C1 segment of cervical spinal cord (tissue), 14 donors: ENCODE measurements at places on chromosomes 3 and 15.

- no peak for DNase-seq
These were observed 54.6 kb upstream of the PIAS1 start for GRCh38 chr15:67999320-68000100.

- no peak for DNase-seq
These were observed 585.9 kb downstream of the UNC13C start for GRCh38 chr15:54564166-54564565.

DNA sequence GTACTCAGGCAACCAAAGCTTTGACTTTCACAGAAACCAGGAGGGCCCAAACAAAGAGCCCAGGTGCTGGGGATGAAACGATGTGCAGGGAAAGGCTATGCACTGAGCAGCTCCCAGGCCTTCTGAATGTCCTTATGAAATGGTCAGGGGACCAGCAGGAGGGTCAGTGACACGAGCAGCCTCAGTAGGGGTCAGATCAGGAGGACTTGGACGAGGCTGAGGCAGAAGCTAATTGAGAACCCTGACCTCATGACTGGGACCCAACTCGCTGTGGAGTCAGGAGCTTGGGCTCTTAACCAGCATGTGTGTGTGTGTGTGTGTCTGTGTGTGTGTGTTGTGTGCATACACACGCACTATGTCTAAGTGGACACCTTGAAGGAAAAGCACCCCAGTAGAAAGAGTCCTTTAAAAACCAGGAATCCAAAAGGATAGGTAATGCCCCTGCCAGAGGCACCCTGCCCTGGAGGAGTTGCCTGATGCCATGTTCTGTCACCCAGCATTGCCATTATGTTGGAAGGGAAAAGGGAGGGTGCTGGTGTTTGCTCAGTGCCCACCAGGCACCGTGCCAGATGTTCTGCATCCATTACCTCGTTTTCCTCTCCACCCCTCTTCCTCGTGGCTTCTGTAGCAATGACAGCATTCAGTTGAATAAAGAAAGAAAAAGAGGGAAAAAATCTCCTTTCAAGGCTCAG lies 50.9 kb downstream of the CORO2B start:
- no peak for DNase-seq

- DNase-seq: no peak
These were observed 199.7 kb downstream of the UACA start for GRCh38 chr15:70563561-70564095.

GRCh38 chr3:179973931-179974361 lies 62.8 kb downstream of the PEX5L start:
- no peak for DNase-seq

DNA sequence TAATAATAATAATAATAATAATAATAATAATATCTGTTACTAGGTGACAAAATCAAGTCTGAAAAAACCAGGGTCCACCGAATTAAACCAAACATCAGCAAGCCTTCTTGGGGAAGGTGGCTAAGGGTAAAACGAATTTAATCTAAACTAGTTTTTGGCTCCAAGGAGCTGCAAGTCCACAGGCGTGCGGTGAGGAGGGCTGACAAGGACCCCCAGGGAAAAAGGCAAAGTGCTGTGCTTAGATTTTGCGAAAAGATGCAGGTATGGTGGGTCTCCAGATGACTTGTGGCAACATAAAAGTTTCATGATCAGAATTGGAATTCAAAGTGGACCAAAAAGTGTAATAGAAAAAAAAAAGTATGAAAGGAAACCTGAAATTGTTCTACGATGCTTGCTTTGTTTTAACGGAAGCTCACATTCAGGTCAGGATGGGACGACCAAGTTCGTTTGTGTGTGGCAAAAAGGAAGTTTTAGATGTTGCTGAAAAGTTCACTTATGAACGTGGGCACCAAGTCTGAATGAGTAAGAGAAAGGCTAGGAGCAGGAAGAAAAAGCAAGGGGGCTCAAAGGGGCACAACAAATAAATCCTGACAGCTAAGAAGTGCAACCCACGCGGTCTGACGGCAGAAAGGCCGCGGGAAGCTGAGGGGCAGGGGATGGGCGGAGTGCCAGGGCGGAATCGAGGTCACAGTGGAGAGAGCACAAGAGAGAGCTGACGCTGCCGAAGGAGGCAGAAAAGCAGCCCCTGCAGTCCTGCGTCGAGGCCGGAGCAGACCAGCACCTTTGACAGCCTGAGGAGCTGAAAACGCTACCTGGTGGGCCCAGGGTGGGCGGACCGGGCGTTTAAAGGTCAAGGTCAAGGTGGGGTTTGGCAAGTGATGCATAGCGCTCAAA lies 1.1 kb downstream of the WDR82 start:
- peak; percentile 58 for DNase-seq

- DNase-seq: no peak
These were observed 59.2 kb downstream of the USP50 start for GRCh38 chr15:50487287-50487686.

DNA sequence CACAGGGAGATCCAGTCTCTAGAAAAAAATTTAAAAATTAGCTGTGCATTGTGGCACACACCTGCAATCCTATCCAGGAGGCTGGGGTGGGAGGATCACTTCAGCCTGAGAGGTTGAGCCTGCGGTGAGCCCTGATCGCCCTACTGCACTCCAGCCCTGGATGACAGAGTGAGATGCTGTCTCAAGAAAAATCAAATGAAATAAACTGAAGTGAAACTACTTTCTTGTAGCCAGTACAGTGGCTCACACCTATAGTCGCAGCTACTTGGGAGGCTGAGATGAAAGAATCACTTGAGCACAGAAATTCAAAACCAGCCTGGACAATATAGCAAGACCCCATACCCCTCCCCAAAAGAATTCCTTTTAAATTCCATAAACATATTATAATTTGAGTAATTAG lies 35.4 kb downstream of the SMARCC1 start:
- DNase-seq: no peak

DNA sequence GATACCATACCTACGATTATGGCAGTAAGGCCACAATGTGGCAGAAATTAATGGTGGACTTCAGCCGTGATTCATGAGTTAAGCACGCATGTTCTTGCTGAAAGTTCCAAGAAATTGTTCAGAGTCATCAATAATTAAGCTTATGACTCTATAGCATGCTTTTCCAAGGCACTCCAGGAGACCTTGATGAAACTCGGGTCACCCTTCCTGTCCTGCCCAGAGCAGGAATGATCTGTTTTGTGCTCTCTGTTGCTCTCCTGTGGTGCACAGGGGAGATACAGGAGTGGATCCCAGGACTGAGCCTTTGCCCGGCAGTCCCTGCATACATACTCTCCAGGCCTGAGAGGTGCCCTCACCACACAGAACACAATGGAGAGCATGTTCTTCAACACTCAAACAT lies 141.6 kb upstream of the SLC2A2 start:
- no peak for DNase-seq

- DNase-seq: no peak
These were observed 214.8 kb upstream of the TPRG1 start for GRCh38 chr3:188956839-188957489.

GRCh38 chr15:88804257-88804656 lies 1.0 kb downstream of the ACAN start:
- DNase-seq: no peak

DNA sequence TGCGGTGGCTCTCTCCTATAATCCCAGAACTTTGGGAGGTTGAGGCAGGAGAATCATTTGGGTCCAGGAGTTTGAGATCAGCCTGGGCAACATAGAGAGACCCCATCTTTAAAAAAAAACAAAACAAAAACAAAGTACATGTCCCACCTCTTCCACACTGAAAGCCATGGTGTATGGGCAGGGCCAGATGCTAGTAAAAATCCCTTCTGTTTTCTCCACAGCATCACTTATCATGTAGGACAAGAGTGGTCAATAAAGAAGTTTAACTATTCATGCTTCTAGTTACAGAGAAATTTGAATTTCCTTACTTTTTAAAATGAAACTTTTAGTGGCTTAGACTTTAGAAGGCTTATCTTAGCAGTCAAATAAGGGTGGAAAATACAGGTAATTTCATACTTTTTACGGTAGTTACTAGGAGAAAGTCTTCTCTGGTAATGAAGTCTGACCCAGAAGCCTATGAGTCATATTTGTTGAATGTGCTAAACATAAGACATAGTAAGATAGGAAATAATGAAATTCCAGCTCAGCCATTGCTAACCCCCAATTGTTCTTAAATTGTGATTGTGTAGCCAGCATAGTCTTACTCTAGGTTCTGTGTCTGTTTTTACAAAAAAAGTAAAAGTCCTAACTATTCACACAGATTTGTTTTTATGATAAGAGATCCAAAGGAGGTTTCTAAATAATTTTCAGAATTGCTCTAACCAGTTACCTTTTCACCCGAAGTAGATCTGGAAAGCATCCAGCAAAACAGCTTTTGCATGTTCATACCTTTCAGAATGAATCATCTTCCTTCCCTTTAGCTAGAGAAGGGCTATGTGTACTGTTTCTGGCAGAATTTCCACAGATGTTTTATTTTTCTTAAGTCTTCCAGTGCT lies 16.4 kb upstream of the ZNF609 start:
- DNase-seq: no peak

GRCh38 chr3:146511402-146512134 lies 32.8 kb downstream of the PLSCR1 start:
- no peak for DNase-seq

- no peak for DNase-seq
These were observed 123.5 kb upstream of the CRBN start for GRCh38 chr3:3302964-3303363.

- no peak for DNase-seq
These were observed 255.9 kb downstream of the DOCK3 start for GRCh38 chr3:50930371-50931208.
